ENCODE measurements at places on chromosomes 6 and 20.

GRCh38 chr20:49230021-49230420, 10.8 kb downstream of the DDX27 start:
- no peak for DNase-seq

GRCh38 chr6:62980093-62980492, 231.2 kb upstream of the FKBP1C start:
- DNase-seq: no peak

- DNase-seq: peak; percentile 39
Measured at GRCh38 chr20:20489648-20490341, 121.9 kb downstream of the INSM1 start.

- no peak for DNase-seq
Measured at GRCh38 chr6:158514176-158514575, 45.7 kb upstream of the TMEM181 start.

DNA sequence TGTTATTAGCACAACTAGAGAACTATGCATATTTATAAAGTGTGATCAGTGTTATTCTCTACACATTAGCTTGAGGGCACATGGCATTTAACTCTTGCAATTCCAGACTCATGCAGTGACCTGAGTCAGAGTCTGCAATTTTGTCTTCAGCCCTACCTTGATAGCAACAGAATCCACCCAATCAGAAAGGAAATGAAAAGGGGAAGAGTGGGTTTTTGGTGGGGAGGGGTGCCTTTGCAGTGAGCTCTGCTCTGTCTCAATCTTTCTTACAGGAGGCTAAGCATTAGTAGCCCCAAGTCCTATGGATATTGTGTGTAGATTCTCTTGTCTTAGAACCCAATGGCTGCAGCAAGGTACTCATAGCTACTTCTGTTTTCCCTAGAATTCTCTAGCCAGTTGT, 489.2 kb downstream of the DHX35 start:
- DNase-seq: no peak

GRCh38 chr6:129893640-129894039, 32.5 kb upstream of the TMEM244 start:
- DNase-seq: peak; percentile 70

GRCh38 chr6:39495640-39496039, 173.1 kb upstream of the KCNK16 start:
- no peak for DNase-seq
